ENCODE measurements at places on chromosomes 5 and 9.

DNA sequence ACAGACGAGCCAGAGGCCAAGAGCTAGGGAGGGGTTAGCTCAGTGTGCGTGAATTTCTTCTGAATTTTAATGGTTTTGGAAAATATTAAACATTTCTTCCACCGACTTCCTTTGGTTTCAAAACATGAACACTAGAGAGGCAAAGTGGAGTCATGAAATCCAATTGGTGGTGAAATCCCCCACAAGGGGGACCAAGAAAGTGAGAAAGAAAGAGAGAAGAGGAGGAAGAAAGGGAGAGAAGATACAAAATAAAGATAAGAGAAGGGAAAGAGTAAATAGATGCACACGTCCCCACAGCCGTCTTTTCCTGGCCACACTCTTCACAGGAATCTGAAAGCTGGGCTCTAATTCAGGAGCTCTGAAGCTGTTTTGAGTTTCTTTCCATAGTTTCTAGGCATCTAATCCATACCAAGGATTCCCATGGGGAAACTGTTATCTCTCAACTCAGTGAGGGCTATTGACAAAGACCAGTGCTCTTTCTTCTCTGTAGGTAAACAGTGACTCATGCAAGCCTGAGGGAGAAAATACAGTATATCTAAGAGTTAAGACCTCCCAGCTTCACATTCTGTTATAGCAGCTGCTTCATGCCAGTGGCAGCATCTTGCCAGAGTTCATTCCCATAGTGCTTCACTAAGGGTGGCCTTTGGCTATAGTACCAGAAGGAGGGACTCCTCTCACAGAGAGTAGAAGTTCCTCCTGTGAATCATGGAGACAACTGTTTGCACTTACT lies 115.8 kb upstream of the LIFR start:
- no peak for DNase-seq

- no peak for DNase-seq
Measured at GRCh38 chr9:32881948-32882347, 98.6 kb downstream of the TMEM215 start.

- no peak for DNase-seq
Measured at GRCh38 chr5:11540112-11540511, 364.1 kb downstream of the CTNND2 start.

GRCh38 chr5:119367502-119368237 lies 11.9 kb downstream of the TNFAIP8 start:
- DNase-seq: no peak

- no peak for DNase-seq
Measured at GRCh38 chr5:130216286-130216685, 312.0 kb downstream of the CHSY3 start.

DNA sequence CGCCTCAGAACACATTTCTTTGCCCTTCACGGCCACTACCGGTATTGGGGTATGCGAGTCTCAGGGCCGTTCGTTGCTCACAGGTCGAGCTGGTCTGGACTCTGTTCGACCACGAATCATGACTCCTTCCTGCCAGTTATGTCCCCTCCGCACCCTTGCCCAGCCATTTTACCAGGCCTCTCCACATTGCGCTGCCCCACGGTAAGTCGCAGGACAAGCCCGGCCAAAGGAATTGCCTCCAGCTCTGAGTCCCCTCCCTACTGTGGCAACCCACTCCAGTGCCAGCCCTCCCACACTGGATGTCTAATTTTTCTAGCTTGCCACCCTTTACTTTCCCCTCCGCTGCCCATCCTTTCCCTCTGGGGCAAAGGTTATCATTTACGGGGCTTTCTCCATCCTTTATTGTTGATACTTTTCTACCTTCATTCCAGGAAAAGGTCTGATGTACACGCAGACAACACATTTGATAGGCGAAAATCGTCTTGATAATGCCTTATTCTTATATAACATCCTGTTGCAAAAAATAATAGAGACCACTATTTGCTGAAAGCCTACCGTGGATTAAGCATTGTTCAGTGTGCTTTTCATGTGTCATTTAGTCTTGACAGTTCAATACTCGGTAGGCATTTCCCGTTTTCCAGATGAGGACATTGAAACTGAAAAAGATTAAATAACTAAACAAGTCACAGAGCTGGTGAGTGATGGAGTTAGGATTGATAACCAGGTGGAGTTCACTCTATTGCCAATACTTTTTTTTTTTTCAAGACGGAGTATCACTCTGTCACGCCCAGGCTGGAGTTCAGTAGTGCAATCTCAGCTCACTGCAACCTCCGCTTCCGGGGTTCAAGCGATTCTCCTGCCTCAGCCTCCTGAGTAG lies 958 bp upstream of the HSPA5 start:
- DNase-seq: peak; percentile 7

- no peak for DNase-seq
Measured at GRCh38 chr9:103680581-103680980, 413.5 kb upstream of the SMC2 start.

DNA sequence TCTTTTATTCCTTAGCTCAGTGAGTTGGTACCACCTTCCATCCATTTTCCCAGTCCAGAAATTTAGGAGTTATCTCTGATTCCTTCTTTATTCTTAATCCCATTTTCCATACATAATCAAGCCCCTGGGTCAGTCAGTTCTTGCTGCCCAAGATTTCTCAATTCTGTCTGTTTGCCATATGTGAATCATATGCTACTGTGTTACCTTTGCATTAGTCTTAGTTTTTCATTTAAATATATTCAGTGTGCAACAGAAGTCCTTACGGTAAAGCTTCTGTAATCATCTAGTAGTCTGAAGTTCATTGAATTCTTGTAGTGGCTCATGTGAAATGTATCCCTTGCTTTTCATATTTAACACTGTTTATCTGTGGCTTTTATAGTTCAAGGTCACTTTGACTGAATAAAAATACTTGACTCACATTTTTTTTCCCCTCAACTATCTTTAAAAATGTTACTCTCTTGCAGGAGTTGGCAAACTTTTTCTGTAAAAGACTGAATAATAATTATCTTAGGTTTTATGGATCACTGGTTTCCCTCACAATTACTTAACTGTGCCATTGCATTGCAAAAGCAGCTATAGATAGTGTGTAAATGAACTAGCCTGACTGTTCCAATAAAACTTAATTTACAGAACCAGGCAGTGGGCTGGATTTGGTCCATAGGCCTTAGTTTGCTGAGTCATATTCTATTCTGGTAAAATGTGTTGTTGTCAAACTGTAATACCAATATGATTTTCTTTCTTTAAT lies 6.9 kb downstream of the KIAA1958 start:
- DNase-seq: no peak

DNA sequence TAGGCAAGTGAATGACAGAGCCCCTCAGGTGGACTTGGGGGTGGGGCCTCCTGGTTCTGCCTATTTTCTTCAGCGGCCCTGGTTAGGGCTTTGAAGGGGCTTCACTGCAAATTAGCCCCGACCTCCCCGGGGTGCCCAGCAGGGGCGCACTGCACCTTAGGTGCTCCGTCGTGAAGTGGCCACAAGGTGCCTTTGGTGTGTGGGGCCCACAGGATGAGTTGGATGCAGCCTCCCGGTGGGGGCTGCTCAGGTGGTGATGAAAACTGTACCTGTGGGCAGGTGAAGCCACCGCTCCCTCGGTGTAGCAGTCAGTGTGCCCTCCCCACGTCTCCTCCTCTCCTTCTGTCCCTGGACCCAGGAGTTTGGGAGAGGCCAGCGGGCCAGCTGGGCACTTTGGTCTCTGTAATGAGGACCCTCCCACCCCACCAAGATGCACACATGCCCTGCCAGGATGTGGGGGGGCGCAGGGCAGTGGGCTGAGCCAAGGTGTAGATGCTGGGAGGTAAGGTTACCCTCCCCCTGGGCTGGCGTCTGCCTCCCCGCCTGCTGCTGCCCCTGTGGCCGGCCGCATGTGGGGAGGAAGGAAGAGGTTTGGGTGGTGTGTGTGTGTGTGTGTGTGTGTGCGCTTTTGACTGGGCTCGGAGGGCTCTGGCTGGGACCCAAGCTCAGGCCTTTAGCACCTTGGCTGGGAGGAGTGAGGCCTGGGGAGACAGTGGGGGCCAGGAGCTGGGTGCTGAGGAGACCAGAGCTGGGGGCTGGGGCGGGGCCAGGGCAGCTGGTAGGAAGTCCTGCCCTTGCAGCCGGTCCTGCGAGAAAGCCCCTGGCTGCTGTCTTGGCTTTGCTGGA lies 55.6 kb downstream of the RXRA start:
- no peak for DNase-seq

- no peak for DNase-seq
Measured at GRCh38 chr5:87572090-87572489, 159.4 kb upstream of the CCNH start.

DNA sequence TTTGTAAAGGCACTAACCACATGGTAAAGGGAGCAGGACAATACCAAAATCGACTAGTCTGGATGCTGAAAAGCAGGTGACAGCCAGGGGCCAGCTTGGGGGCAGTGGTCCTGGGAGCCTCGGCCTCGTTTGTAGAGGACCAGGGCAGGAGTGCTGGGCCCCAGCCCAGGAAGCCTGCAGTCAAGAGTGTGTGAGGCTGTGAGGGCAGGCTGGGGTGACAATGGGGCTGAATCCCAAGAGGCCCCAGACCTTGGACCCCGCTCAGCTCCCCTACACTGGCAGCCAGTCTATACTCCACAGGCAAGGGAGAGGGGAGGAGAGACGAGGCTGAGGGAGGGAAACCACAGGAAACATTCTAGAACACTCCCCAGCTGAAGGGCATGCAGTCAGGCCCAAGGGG lies 2.6 kb upstream of the INPP5E start:
- DNase-seq: no peak

- no peak for DNase-seq
Measured at GRCh38 chr9:19369107-19369506, 10.9 kb downstream of the RPS6 start.

- no peak for DNase-seq
Measured at GRCh38 chr5:168989731-168990505, 311.0 kb downstream of the SLIT3 start.

- no peak for DNase-seq
Measured at GRCh38 chr5:157543825-157544622, 31.6 kb downstream of the ADAM19 start.

- DNase-seq: no peak
Measured at GRCh38 chr5:149829954-149830353, 99.8 kb downstream of the PPARGC1B start.

GRCh38 chr5:66788556-66788955 lies 192.4 kb downstream of the MAST4 start:
- no peak for DNase-seq

DNA sequence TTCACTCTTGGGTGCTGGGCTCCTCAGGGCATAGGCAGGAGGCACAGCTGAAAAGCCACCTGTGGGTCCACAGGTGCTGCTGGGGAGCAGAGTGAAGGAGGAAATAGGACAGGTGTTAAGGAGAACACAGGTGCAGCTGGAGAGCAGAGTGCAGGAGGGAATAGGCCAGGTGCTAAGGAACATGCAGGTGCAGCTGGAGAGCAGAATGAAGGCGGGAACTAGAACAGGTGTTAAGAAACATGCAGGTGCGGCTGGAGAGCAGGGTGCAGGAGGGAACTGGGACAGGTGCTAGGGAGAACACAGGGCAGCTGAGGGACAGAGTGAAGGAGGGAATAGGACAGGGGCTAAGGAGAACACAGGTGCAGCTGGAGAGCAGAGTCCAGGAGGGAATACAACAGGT lies 43.8 kb upstream of the PLEKHG4B start:
- no peak for DNase-seq

- no peak for DNase-seq
Measured at GRCh38 chr5:112691339-112691680, 46.4 kb upstream of the APC start.

- no peak for DNase-seq
Measured at GRCh38 chr5:59095480-59095879, 512.6 kb downstream of the RAB3C start.

DNA sequence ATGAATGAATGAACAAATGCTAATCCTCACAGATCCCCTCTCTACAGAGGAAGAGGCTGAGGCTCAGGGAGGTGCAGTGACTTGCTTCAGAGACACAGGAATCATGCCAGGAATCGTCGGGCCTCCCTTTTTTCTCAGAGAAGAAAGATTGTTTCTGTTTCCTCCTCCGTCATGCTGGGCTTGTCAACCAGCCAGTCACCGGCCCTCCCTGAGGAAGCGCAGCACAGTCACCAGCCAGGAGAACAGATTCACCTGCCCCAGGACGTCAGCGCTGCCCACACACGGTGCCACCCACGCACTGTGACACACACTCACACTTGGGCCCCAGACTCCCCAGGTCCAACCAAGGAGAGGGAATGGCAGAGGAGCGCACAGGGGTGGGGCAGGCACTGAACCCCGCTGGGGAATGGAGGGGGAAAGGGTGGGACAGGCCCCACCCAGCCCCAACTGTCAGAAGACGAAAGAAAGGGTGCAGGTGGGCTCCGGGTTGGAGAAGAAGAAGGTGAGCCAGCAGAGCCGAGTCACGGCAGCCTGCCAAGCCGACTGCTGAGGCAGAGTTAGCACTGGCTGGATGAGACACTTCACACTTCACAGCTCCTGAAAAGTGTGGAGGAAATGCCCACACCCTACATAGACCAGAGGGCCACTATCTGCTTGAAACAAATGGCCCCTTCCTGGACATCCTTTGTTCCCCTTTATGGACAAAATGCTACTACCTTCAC lies 13.8 kb upstream of the ERGIC1 start:
- DNase-seq: peak; percentile 36

DNA sequence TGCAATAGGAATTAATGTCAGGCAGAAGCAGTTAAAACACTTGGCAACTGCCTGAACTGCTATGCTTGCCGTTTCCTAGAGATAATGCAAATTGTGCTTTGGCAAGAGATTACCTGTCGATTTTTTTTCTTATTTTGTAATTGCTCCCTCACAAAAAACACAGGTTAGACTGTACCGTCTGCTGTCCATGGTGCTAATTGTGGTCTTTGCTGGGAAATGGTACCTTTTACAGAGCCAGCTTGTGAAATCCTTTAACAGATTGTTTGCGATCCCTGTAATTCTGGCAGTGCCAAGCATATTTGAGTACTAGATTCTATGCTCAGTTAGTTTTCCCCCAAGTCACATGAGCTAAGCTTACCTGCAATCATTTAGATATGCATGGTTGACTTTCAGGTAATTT lies 2125.8 kb upstream of the WWC1 start:
- no peak for DNase-seq

DNA sequence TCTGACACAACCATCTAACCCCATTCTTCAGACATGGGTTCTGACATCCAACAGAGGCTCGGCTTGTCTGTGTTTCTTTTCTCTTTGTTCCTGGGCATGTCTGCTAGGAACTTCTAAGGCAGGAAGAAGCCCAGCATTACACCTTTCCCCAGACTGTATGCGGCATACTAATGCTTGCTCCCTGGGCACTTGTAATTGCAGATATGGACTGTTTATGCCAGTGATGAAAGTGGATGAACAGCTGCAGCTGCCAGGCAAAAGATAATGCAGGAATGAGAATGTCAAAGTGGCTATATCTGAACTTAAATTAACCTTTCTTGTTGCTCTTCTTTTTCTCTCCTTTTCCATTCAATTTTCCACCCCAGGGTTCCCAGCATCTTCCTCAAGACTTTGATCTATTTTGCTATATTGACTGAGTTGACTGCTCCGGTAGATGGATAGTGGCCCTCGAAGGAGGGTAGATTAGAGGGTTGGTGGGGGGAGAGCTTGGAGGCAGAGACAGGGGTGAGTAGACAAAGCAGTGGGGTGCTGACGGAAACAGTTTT lies 344.4 kb downstream of the MAN2A1 start:
- DNase-seq: no peak

GRCh38 chr9:93670208-93671019 lies 94.0 kb downstream of the PHF2 start:
- DNase-seq: no peak
